ENCODE measurements at places on chromosomes 3 and 15.

GRCh38 chr3:126961791-126962461 lies 21.0 kb upstream of the PLXNA1 start:
- peak; percentile 63 for DNase-seq

- DNase-seq = no peak
Measured at GRCh38 chr15:92623435-92623834, 32.1 kb downstream of the FAM174B start.

DNA sequence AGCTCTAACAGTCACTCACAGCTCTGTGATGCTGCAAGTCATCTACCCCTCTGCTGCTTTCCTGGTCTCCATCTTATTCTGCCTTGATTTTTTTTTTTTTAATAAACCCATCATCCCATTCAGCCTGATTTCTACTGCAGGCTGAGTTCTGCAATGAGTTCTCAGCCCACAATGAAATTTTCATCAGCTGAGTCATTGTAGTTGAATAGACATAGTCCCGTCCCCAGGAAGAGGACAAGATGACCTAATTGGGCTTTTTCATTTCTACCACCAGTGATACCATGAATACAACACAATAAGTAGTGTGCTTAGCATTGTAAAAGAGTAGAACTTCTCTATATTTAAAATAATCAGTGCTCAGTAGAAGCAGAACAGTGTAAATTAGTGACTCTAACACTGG lies 59.3 kb downstream of the C3orf85 start:
- no peak for DNase-seq

DNA sequence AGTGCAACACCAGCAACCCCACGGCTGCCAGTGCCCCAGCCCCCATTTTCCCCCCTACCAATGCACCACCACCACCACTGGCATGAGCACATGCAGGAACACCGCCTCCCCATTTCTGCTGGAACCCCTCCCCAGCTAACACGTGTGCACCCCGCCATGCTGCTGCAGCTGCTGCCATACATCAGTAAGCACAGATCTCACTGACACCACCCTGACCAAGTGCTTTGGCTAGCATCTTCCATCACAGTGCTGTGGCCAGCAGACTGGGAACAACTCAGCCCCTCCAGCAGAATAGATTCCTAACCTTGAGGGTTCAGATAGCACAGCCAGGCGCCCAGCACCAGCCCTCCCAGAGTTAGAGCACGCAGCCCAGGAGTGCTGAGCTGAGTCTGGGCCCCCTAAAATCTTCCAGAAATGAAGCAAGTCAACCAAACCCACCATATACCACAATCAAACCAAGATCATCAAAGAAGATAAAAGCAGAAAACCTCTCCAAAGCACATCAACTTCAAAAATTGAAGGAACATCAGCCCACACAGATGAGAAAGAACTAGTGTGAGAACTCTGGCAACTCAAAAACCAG lies 81.2 kb upstream of the CDV3 start:
- no peak for DNase-seq

DNA sequence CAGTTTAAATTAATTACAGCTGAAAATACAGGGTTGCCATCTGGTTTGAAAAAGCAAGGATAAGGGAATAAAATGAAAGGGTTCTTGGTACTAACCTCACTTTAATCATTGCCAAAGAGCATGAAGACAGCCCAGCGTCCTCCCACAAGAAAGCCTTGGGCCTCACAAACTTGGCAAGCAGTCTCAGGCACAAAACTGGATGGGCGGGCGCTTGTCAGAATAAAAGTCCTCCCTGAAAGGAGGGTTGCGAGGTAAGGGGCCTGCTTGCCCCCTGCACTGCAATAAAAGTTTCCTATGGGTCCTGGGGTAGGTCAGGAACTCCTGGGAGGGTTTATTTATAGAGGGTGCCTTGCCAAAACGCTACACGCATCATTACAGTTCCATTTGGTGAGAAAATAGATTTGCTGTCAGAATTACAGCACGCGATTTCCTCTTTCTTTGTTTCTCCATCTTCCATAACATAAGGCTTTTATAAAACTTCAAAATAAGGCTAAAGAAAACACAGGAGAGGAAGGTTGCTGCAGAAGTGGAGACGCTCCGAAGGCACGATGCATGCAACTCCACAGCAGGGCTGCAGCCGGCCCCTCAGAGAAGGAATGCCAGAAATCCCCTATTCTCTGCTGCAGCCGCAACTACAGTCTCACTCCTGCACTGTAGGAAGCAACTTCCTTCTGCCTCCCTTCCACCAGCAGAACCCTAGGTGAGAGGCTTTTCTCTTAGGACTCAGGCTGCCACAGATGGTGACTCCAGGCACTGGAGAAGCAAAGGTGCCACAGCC lies 61.3 kb downstream of the VGLL4 start:
- DNase-seq = peak; percentile 34

GRCh38 chr15:43095708-43096347 lies 10.0 kb downstream of the UBR1 start:
- no peak for DNase-seq

DNA sequence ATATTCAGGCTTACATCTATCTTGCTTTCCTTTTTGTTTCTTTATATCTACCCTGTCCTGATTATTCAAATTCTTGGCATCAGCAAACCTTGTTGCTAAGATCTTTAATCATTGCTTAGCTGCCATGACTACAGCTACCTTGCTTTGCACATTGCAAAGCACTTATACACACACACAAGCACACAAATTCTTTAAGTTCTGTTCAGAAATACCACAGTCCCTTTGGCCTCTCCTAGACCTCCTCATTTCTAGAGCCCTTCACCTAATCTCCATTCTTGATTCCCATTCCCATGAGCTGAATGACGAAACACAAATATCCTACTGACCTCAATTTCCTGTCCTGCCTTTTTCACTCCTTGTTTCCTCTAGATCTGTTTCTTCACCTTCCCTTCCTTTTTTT lies 409.6 kb downstream of the UNC13C start:
- DNase-seq = no peak

GRCh38 chr3:146473726-146474125 lies 4.4 kb upstream of the PLSCR2 start:
- DNase-seq = no peak

- no peak for DNase-seq
Measured at GRCh38 chr3:170966495-170966894, 58.1 kb upstream of the EIF5A2 start.

DNA sequence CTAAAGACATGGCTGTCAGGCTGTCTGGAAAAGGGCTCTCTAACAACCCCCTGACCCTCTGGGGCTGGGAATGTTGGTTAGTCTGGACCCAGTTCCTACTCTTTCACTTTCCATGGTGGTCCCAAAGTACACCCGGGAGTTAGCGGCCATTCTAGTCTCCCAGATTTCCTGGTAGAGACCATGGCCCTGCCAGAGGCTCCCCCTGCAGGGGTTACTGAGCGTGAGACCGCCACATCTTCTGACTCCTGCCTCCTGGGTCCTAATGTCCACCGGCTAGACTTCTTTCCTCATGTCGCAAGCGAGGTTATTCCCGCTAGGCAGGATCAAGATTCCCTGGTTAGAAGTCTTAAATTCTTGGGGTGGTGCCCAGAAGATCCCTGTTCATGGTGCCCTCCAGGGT lies 540.0 kb upstream of the ROBO1 start:
- no peak for DNase-seq

DNA sequence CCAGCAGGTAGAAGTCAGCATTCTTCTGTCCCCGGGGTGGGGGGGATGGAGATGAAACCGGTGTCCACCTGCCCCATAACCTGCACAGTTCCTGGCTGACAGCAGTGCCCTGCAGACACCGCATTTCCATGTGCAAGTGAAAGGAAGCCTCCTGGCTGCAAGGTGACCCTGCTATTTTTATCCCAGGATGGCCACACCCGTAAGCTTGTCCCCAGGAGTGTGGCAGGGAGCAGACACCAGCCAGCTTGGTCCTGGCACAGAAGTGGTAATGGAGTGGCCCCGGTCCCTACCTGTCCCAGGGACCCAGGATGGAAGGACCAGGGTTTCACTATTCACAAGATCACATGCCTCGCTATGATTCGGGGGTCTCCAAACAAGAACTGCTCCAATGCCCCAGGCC lies 85.3 kb upstream of the RPL32 start:
- DNase-seq = no peak

DNA sequence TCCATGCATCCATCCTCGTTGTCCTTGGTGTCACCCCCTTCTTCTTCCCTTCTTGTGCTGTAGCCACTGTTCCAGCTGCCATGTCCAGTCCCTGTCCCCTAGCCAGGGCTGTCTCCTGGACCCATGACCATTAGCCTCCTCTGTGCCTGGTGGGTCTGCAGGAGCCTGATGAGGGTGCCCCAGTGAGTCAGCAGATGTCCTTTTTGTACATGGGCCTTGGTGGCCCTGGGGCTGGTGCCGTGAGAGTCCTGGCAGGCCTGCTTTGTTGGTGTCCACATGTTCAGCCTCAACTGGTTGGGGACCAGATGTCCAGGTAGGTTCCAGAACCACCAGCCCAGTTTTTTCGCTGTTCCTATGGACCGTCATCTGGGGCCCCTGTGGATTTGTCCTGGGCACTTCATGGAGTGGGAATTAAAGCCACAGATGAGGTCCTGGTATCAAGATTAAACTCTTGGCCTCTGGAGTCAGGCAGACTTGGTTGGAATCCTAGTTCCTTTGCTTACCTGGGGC lies 66.1 kb downstream of the FBLN2 start:
- no peak for DNase-seq

DNA sequence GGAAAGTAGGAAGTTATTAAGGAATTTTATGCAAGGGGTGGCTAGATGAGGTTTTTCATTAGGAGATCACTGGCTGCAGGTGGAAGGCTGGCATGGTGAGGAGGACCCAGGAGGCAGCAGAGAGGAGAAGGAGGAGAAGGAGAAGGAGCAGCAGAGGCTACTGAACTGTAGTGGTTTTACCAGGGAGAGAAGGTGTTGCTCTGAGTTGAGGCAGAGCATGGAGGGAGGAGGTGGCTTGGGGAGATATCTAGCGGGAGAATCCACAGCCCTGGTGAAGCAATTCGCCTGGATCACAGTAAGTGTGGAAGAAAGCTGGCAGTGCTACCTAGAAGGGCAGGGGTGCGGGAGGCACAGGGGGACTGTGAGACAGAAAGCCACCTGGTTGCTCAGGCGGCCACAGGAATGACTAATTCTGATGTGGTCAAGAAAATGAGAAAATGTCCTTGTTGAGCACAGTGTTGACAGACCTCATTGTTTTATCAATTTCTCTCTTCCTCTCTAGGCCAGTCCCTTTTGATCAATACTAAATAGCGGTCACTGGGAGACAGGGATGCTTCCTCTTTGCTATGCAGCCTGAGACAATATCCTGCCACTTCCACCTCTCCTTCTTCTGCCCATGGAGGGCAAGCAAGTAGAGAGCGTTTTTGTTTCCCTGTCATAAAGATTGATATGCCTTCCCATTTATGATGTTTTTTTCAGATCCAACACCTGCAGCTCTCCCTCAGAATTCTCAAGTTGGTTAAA lies 94.6 kb downstream of the EEFSEC start:
- DNase-seq = no peak

- DNase-seq = peak; percentile 74
Measured at GRCh38 chr15:98177966-98178592, 217.6 kb downstream of the ARRDC4 start.

GRCh38 chr3:48268381-48268935 lies 27.6 kb downstream of the ZNF589 start:
- DNase-seq = no peak

DNA sequence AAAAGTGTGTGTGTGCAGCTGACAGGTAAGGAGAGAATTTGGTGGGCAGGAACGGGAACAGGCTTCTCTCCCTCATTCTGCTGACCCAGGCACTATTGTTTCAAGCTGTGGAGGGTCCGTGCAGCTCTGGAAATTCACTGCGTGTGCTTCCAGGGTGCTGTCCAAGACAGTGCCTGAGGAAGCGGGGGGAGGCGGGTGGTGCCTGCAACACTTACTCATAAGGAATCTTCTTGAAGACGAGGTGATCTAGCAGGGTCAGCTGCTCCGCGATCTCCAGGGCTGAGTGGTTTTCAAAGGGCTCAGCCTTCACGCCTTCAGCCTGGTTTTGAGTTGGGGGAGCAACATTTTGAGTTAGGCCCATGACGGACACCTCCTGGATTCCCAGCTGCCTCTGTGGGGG lies 46.6 kb upstream of the CTSH start:
- DNase-seq = no peak

- no peak for DNase-seq
Measured at GRCh38 chr15:74242441-74243185, 6.5 kb downstream of the CCDC33 start.

- no peak for DNase-seq
Measured at GRCh38 chr3:17023006-17023664, 138.4 kb downstream of the PLCL2 start.

GRCh38 chr3:27749643-27750042 lies 27.5 kb upstream of the EOMES start:
- no peak for DNase-seq

DNA sequence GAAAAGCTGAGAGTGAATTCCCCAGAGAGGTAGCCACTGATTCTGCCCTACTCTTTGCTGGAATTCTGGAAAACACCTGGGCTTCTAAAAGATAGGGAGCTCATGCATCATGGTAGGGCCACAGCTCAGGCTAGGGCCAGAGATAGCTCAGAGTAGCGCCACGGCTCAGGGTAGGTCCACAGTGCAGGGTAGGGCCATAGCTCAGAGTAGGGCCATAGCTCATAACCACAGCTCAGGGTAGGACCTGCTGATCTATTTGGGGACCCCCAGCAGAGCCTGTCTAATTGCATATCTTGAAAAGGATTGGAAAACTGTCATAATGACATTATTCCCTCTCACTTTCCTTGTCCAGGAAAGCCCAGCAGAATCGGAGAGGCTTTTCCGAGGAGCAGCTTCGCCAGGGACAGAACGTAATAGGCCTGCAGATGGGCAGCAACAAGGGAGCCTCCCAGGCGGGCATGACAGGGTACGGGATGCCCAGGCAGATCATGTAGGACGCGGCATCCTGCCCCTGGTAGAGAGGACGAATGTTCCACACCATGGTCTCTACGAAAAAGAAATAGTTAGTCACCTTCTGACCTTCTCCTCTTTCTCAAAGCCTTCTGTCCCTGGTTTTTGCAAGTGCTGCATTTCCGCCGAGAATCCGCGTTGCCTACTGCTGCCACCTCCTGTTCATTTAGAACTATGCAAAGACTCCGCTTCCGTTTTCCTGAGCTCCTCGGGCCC lies 14.5 kb downstream of the TAGLN3 start:
- DNase-seq = peak; percentile 83

DNA sequence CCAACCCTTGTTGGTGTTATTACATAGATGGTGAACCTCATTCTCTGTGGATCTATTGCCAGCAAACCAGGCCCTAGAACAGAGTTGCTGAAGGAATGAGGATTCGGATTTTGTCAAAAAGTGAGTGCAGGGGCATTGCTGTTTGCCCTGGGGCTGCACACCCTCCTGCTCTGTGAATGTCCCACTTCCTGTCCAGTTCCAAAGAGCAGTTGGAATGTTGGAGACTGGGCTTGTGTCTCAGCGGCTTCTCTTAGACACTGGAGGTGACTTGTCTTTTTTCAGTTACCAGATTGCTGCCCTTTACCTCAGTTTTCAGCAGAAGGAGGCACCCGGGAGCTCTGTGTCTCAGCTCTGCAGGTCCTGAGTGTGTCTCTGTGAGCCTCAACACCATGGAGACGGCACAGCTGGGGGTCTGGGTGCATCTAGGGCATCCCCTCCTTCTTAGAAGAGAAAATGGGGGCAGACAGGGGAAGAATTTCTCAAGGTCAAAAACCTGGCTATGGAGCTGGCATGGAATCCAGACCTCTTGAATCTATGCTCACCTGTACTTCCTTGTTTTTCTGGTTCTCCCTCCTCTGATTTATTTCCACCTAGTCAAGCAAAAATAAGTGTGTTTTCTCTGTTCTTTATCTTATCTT lies 46.3 kb downstream of the LIMD1 start:
- no peak for DNase-seq
